ENCODE measurements at places on chromosomes 12 and 14.

- peak; percentile 66 for DNase-seq
Observed at GRCh38 chr12:112116232-112117060, 7.9 kb upstream of the NAA25 start.

- no peak for DNase-seq
Observed at GRCh38 chr12:124904306-124905098, 9.9 kb downstream of the UBC start.

DNA sequence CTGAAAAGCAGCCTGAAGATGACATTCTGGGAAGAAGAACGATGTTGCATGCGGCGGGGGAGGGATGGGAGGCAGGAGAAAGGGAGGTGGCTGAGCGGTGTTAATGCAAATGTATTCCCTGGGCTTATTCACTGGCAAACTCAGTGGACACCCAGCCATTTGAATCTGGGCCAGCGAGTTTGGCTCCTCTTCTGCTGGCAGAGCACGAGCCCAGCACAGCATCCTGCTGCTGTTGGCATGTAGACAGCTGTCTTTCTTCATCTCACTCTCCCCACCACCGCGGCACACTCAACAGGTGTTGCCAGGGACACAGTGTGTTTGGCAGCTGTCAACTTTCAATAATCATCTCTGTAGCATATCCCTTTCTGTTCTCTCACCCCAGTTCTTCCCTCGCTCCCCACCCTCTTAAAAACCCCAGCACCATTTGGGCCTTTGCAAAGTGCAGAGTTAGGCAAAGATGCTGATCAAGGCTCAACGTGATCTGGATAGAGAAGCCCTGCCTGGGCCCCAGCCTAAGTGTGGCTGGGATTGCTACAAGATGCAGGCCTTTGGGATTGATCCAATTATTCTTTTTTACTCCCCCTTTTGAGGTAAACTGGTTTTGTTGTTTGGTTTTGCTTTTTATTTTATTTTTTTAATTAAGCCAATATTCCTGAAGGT is 131.9 kb downstream of the EXOC5 start:
- no peak for DNase-seq

DNA sequence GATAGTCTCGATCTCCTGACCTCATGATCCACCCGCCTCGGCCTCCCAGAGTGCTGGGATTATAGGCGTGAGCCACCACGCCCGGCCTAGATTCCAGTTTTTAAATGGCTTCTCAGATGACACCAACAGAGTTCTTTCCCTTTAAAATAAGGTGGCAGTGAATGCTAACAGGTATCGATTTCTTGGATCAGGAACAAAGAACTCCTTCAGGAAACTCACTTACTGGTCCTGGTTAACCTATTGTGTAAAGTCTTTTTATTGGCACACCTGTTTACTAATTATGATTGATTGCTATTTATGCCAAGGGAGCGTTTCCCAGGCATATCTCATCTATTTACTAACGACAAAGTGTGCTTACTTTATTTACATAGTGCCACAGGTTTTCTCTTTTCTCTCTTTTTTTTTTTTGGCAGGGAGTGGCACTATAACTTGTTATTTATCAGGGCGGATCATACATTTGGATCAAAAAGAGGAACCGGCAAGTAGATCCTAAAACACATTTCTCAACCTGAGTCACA is 89.7 kb downstream of the GLT1D1 start:
- DNase-seq, result no peak
